ENCODE measurements at places on chromosomes 11 and 22. TPM values are rescaled to one million over a fixed set of nuclear protein-coding genes. Genes with fewer than 3 reads are reported as not detected.

The SAC3D1 gene
- total RNA-seq: 12.4 TPM

The CCDC73 gene
- not detected for total RNA-seq

The NRGN gene
- 1.3 TPM for total RNA-seq

The CRYAB gene
- total RNA-seq: 1.0 TPM

The TRIM6 gene
- 3.3 TPM for total RNA-seq

The PNPLA5 gene
- total RNA-seq: not detected

The SNX32 gene
- 0.17 TPM for total RNA-seq

The PPP2R5B gene
- total RNA-seq: 15.0 TPM

The POU2AF1 gene
- total RNA-seq: not detected

The JHY gene
- 0.47 TPM for total RNA-seq

The OR4C6 gene
- total RNA-seq: not detected

The ISX gene
- total RNA-seq: not detected

The OR56A1 gene
- 0.14 TPM for total RNA-seq

The C11orf42 gene
- not detected for total RNA-seq

The OR52E8 gene
- not detected for total RNA-seq

All from dermis blood vessel endothelial cell (primary cell).